ENCODE measurements at places on chromosomes 1 and 21.

GRCh38 chr1:4149281-4149680 lies 249.2 kb upstream of the C1orf174 start:
- no peak for DNase-seq

DNA sequence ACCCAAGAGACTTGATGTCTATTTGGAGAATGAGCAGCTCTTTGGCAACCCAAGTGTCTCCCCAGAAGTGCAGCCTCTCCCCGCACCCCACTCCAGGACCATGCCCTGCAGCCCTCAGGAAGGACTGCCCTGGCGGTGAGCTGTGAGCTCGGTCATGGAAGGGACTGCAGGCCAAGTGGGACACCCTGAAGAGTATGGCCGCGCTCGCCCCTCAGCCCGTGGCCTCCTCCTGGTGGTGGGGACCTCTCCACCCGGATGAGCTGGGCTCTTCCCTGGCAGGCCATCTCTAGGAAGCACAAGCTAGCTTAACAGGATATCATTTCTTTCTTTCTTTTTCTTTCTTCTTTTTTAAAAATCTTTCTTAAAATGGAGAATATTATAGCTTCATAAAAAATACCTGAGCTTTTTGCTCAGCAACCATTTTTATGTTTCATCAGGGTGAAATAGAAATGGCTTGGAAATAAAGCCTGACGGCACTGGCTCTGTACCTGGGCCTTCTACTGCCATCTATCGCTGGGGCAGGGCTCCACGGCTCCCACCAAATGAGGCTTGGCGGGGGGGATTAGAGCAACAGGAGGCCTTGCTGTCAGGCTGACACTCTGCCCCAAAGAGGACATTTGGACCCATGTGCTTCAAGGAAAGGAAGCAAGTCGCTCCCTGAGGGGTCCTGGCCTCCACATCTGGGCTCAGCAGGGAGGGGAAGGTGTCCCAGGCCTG lies 296.2 kb upstream of the VAMP3 start:
- DNase-seq: no peak

DNA sequence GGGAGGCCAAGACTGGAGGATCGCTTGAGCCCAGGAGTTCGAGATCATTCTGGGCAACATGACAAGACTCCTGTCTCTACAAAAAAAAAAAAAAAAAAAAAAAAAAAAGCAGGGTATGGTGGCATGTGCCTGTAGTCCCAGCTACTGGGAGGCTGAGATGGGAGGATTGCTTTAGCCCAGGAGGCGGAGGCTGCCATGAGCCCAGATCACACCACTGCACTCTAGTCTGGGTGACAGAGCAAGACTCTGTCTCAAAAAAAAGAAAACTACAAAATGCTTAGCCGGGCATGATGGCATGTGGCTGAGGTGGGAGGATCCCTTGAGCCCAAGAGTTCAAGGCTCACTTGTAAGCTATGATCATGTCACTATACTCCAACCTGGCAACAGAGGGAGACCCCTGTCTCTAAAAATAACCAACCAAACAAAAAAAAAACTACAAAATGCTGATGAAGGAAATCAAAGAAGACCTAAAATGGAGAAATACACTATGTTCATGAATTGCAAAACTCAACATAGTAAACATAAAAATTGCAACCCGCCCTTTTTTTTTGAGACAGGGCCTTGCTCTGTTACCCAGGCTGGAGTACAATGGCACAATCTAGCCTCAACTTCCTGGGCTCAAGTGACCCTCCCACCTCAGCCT lies 20.4 kb downstream of the SHISAL2A start:
- no peak for DNase-seq

DNA sequence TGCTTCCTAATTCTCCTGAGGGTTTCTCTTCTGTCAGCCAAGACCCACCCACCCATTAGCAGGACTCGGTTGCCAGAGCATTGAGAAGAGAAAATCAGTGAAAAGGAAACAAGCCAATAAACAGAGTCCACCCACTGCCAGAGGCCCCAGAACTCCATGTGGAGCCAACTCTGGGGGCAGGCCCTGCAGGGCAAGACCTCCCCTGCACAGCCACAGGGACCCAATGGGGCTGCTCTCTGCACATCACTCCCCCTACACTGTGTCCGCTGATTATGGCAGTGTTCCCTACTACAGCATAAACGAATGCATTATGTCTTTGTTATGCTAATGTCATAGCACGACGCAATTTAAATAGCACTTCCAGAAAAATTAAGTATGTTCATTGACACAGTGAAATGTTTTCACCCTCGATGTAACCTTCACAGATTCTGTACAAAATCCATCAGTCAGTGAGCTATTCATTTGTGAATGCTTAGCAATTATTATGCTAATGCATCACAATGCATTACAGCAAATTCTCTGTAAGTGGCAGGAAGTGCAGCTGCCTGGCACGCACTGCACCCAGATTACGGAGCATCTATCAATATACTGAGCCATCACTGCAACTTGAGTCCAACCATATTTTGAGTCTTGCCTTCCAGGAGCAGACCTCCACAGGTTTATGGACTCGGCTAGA lies 56.4 kb downstream of the GRIK3 start:
- no peak for DNase-seq

DNA sequence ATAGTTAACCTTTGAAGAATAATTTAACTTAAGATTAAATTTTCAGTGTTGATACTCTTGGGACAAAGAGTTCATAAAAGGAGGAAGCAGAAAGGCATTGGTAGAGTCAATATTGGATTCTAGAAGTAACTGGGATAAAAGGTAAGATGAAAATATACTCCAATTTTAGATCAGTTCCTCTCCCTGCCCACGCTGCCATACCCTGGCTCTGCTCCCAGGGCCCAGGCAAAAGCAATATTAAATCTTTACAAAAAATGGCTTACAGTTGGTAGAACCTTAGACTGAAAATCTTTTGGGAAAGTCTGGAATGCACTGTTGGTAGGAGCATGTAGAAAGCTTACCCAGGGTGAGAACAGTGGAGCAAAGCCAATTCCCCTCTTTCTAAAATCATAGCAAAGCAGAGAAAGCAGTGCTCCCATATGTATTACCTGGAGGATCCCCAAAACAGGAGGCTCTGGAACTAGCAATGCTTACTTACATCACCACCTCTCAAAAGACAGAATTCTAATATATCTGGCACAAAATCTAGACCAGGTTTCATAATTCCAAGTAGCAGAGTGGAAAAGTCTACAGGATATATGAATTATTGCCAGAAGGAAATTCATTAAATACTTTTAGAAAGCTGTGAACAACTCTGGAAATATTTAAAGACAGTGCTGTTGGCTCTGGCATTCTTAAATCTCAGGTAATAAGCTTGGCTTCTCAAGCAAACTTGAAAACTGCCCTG lies 24.5 kb downstream of the KIAA0319L start:
- DNase-seq: no peak

- DNase-seq: no peak
These were observed 2.7 kb downstream of the THBS3 start for GRCh38 chr1:155205035-155205434.

DNA sequence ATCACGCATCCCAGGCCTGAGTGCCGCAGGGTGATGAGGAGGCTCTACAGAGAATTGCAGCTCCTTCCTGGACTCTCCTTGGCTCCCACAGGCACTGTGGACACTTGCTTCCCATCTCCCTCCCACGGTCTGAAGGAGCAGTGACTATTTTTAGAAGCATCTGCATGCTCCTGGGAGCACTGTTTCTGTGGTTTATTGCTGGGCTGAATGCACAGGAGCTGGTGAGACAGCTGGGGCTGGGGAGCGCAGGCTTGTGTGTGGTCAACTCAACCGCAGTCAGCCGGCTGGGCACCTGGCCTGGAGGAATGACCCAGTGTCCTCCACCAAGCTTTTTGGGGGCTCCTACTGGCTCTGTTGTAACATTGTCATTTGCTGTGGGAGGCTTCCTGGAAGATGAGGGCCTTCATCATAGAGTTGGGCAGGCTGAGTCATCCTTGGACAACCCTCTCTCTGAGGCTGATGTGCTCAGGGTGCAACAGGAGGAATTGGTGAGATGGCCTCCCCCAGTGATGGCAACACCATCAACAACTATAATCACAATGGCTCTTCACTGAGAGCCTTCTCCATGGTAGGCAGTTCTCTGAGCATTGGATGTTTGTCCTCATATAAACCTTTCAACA lies 1.7 kb downstream of the NFASC start:
- no peak for DNase-seq

GRCh38 chr21:42478504-42478903 lies 17.5 kb downstream of the RSPH1 start:
- DNase-seq: peak; percentile 55

DNA sequence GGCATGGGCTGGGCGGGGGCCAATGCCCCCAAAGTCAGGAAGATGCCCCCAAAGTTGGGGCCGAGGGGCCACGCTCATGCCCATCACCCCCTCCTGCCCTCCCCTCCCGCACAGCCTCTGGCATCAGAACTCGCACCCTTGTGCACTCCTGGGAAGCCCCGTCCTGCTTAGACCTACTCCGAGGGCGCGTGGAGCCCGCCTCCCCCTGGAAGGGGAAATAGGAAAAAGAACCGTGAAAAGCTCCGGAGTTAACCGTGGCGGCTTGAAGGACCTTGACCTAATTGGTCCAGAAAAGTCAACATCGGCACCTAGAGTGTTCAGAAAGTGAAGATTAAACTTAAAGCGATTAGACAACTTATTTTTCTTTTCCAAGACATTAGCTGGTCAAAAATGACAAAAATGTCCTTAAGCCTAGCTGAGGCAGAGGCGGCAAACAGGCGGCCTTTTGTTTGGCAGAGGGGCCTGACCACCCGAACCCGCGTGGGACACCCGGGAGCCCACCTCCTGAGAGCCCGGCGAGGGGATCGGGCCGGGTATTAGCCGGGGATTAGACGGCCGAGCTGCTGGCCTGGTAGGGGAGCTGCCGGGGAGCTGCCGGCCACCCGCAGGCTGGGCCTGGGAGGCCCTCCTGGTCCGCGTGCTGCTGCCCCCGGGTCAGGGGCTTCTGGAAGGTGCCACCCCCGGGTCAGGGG lies 65.5 kb downstream of the PRDM16 start:
- no peak for DNase-seq

GRCh38 chr1:231192620-231193163 lies 30.8 kb downstream of the TRIM67 start:
- no peak for DNase-seq

GRCh38 chr1:65281846-65282245 lies 27.5 kb upstream of the DNAJC6 start:
- no peak for DNase-seq

DNA sequence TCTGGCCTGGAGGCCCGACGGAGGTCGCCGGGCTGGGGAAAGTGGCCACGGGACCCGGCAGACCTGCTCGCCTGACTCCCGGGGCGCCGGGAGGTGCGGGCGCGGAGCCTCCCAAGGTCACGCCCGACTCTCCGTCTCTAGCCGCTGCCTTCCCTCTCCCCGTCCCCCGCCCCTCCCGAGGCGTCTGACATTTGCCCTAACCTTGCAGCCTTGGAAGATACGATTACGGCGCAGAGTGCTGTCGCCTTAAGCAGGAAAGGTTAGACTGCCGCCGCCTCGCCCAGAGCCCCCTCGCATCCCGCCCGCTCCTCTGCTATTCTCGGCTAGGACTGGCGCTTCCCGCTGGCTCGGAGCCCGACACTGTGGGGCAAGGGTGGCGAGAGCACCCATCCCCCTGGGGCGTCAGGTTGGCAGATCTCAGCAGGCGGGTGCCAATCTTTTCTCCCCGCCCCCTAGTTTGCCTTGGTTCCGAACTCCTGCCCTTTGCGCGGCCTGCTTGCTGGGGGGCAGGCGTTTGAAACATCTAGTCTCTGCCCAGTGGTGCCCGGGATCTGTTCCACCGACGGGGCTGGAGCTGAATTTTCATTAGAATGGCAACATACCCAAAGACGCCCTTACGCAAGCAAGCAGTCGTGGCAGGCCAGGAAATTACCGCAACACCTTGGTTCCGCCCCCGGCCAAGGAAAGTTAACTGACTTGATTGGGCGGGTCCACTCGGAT lies 835 bp downstream of the PGM1 start:
- peak; percentile 69 for DNase-seq

DNA sequence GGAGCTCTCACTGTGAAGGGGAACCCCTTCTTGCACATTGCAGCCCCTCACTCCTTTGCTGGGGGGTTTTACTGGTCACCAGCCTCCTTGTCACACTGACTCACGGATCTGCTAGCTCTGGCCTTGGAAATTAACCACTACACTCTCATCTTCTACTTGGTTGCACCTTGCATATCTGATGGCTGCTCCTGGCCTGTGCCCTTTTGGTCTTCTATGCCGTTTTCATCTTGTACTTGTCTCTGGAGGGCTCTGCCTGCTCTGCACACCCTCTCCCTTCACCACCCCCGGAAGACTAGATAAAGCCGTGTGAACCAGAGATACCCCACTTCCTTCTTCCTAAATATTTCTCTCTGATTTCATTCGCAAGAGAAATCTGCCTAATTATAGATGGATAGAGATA lies 44.6 kb downstream of the CD247 start:
- no peak for DNase-seq

- DNase-seq: no peak
These were observed 1.2 kb upstream of the TNFRSF4 start for GRCh38 chr1:1215080-1215676.

DNA sequence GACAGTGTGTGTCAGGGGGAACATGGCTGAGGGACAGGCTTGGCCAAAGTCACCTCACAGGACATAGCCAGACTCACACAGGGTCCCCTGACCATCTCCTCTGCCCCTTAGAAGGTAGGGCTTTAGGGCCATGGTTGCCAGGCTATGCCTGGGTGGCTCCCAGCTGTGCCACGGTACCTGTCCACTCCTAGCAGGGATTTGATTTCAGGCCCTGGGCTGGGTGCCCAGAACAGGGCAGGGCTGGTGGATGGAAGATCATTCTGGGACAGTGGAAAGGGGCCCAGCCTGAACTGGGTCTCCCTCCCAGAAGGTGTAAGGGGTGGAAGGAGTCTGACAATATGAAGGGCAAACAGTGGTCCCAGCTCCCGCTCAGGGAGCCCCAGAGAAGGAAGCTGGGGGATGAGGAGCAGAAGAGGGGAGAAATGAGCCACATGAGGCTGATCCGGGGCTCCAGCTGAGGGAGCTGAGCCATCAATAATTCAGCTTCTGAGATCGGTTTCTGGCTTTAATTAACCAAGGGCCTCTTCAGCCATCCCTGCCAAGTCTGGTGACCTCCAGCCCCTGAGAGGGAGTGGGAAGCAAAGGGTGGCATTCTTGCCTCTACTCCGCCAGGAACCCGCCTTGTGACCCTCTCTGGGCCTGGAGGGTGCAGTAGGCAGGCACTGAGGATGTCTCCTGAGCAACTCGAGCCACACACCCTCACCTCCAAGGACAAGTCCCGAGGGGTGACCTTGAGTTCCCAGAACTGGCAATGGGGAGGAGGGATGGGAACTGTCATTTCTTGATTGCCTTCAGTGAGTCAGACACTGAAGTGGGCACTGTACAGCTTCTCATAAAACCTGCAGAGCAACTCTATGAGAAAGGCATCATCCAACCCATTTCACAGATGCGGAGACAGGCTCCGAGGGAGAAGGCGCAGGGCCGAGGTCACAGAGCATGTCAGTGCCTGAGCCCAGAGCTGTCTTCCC lies 2.1 kb downstream of the CD164L2 start:
- no peak for DNase-seq

All from MM.1S (cell line).